Stimulated activated CD8-positive, alpha-beta memory T cell treated with anti-CD3 and anti-CD28 coated beads, Interleukin-2, amount 100 ng/mL, for 1 hour (primary cell): ENCODE measurements at places on chromosomes 1 and 21.

- DNase-seq: no peak
Measured at GRCh38 chr1:175237389-175237788, 44.8 kb upstream of the KIAA0040 start.

DNA sequence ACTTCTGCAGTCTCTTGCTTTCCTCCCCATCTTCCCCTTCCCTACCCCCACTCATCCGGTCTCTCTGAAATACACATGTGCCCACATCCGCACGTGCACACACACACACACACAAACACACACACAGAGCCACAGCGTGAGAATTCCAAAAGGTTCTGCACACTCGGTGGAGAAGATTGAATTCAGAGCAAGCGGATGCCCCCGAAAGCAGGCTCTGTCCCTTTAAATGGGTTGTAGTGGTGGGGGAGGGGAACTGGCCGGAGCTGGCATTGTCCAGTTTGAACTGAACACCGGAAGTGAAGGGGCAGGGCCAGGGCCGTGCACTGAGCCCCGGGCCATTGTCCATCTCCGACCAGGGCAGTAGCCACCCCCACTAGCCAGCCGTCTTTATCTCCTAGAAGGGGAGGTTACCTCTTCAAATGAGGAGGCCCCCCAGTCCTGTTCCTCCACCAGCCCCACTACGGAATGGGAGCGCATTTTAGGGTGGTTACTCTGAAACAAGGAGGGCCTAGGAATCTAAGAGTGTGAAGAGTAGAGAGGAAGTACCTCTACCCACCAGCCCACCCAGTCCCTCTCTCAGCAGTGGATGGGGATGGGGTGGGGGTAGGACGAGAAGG lies 1.3 kb upstream of the LIN28A start:
- no peak for DNase-seq

DNA sequence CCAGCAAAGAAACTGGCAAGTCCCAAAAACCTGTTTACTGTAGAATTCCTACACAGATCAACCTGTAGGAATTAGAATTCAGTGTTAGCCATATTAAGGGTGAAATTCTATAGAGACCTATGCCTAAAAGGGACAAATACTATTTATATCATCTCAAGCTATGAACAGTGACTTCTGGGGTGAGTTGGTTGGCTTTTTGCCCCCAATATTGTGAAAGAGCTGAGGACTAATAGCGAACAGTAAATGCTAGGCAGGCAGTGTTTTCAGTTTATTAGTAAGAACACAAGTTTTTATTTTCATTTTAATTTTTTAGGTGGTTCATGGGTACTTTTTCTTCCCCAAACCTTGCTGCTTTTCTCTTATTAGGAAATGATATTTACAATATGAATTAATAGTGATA lies 15.3 kb downstream of the SLC16A4 start:
- no peak for DNase-seq

GRCh38 chr1:159841749-159842148 lies 15.1 kb downstream of the SLAMF8 start:
- DNase-seq: no peak

DNA sequence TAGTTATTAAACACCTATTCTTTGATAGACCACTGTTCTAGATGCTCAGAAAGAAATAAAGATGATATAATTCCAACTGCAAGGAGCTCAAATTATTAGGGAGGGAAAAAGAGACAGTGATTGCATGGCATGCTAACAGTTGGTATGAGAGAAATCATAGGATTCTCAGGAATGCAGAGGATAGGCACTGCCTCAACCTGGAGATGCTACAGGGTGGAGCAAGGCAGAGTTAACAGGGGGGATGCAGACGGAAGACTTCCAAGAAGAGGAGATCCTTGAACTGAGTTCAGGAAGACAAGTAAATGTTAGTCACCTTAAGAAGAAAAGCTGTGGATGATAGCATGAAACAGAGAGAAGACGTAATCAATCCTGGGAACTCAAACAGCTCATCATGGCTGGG lies 123.7 kb downstream of the DAB1 start:
- no peak for DNase-seq

DNA sequence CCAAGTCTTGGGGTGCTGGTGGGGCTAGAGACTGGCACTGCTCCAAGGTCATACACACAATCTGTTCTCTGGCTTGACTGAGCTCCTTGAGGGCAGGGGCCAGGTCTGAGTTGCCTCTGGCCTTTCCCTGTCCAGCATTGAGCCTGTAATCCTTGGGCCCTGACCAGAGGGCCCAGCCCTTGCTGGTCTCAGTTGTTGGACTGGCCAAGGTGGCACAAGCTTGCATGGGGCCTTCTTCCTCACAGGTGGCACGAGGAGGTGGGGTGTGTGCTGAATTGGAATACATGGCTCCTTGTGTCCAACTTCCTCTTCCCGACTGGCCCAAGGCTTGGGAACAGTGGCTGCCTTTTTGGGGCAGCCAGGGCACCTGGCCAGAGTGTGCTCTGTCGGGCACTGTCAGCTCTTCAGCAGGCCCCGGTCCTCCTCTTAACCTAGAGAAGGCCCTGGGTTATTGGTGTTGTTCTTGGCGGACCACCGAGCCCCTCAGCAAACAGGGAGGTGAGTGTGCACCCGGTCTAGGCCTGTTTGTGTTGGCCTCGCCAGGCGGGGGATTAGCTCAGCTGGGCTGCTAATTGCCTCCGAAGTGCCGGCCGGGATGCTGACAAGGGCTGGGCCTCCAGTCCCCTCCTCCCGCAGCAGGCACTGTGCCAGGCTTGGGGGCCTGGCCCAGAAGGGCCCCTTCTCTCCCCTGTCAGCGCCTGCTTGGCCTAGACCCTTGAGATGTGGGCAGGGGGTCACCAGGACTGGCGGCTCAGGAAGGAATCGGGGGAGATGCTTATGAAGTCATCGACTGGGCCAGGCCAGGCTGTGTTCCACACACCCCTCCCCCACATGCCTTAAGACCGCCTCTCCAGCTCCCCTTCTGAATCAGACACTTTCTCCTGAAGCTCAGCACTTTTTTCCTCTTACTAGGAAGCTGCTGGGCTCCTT lies 28.5 kb downstream of the WNT4 start:
- DNase-seq: no peak

GRCh38 chr1:215932558-215932957 lies 365.5 kb downstream of the KCTD3 start:
- DNase-seq: no peak

DNA sequence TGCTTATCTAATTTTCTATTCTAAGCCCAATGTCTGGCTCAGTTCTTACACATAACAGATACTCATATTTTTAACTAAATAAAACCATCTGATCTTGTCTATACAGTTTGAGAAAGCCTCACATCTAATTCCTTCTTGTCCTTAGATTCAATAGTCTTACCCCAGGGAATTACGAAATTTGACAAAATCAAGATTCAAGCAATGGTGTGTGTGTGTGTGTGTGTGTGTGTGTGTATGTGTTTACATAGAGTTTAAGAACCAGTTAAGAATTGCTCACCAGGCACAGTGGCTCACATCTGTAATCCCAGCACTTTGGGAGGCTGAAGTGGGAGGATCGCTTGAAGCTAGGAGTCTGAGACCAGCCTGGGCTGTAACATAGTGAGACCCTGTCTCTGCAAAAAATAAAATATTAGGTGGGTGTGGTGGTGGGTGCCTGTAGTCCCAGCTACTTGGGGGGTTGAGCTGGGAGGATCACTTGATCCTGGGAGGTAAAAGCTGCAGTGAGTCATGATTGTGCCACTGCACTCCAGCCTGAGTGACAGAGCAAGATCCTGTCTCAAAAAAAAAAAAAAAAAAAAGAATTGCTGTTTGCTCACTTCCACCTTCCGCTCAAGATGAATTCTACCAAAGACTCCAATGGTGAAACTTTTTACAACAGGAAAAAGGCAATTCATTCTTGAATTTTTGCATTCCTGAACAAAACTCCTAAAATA lies 6.2 kb downstream of the WDR64 start:
- DNase-seq: no peak

GRCh38 chr1:100476735-100477290 lies 61.1 kb upstream of the GPR88 start:
- no peak for DNase-seq

GRCh38 chr21:34988625-34989024 lies 60.5 kb downstream of the RUNX1 start:
- DNase-seq: no peak

DNA sequence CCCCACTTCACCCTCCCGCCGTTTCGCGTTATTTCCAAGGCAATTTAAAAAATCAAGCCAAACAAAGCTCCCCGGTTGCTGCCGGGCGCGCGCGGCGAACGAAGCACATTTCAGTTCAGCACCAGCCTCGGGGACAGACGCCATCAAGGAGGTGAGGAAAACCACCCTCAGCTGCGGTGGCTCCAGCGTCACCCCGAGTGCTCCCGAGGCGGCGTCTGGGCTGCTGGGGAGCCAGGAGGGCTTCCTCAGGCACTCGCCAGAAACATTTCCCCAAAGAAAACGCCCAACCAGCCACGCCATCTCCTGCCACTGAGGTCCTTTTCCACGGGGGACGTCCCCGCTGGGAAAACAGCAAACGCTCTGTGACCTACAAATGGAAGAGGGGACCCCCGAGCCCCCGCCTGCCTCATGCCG lies 623 bp downstream of the GNG4 start:
- DNase-seq: peak; percentile 18

DNA sequence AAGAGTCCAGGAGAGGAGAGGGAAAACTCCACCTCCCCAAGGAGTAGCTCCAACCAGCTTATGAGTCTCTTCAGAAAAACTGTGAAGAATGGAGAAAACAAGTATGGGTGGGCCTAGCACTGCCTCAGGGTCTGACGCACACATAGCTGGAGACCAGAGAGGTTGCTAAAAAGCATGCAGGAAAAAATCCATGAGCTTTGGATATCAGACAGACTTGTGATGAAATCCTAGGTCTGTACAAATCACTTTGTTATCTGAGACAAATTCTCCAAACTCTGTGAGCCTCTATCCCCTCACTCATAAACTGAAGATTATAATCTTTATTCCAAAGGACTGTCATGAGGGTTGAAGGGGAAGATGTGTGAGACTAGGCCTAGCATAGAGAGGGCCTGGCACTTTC lies 141.5 kb upstream of the FGGY start:
- no peak for DNase-seq

DNA sequence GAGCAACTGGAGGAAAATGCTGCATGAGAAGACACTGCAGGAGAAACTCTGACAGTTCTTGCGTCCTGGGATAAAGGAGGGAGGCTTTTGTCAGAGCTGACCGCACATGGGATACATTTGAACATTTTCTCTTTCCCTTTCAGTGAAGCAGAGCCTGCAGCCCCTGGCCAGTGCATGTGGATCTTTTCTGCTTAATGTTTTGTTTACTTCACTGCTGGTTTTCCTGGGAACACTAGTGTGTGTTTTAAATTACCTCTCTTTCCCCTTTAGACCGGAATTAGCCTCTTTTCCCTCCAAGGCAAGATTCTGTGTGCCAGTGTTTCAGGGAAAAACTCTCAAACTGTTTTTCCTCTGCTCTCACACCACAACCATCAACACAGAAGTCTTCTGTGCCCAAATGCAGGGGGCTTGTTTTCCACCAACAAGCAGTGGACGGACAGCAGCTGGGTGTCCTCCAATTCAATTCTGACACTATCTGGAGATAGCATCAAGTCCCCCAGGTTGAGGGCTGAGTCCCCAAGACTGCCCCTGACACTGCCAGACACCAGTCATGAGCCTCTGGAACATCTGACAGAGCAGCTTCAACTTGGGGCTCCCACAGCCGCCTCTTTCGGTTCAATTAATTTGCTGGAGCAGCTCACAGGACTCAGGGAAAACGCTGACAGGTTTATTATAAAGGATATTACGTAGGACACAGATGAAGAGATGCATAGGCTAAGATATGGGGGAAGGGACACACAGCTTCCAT lies 136.2 kb downstream of the RHOU start:
- no peak for DNase-seq

GRCh38 chr1:239527051-239527693 lies 140.8 kb downstream of the CHRM3 start:
- no peak for DNase-seq

DNA sequence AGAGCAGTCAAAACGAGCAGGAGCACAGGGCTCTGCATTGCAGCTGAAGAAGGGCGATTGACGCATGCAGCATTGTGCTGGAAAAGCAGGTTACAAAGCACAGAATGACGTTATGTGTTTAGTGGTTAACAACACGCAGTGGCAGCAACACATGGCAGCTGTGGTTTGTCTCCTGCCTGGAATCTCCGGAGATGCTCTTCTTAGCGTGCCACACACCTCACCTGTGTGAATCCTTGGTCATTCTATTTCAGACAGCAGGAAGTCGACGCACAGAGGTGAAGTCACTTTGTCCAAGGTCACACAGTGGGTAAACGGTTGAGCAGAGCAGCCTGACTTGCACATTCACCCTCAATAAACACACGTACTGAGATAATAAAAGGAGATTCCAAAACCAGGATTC lies 14.7 kb downstream of the OBSCN start:
- DNase-seq: no peak

DNA sequence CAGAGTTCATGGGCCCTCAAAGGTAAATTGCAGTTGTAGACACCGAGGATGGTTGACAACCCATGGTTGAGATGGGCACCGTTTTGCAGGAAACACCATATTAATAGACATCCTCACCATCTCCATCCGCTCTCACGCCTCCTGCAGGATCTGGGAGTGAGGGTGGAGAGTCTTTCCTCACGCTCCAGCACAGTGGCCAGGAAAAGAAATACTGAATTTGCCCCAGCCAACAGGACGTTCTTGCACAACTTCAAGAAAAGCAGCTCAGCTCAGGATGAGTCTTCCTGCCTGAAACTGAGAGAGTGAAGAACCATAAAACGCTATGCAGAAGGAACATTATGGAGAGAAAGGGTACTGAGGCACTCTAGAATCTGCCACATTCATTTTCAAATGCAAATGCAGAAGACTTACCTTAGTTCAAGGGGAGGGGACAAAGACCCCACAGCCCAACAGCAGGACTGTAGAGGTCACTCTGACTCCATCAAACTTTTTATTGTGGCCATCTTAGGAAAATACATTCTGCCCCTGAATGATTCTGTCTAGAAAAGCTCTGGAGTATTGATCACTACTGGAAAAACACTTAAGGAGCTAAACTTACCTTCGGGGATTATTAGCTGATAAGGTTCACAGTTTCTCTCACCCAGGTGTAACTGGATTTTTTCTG lies 9.3 kb downstream of the SLAMF8 start:
- no peak for DNase-seq

- no peak for DNase-seq
Measured at GRCh38 chr1:72567521-72567920, 285.2 kb upstream of the NEGR1 start.

DNA sequence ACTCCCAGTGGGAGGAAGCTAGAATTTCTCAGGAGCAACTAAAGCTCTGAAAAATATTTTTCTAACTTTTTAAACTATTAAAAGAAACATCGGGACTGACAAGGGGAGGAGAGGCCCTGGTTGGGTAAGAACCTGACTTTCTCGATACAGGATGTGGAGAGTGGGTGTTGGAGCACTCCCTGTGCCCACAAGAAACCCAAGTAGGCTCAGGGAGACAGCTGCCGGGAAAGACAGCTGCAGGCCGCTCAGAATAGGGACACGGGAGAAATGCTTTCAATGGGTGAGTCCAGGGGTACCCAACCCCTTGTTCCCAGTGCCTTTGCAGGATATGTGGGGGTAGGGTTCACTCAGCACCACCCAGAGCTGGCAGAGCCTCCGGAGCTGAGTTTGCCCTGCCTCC lies 43.6 kb downstream of the PLEKHA6 start:
- DNase-seq: no peak

GRCh38 chr1:16083486-16083885 lies 10.0 kb upstream of the FAM131C start:
- no peak for DNase-seq

GRCh38 chr1:31517301-31517700 lies 59.0 kb upstream of the TINAGL1 start:
- DNase-seq: no peak
